T-helper 2 cell treated with Interferon-gamma antibody and Interleukin-4, amounts not matched to agents 100 ng/mL and 5 ng/mL, for 36 hours (primary cell): ENCODE measurements at places on chromosomes 12 and 14. TPM values are rescaled to one million over a fixed set of nuclear protein-coding genes. Genes with fewer than 3 reads are reported as not detected.

Gene SLC39A5
- total RNA-seq = 0.86 and 1.0 TPM in 2 replicates

Gene LGR5
- not detected in 2 replicates for total RNA-seq

Gene TSHR
- 1.9 TPM in 2 replicates for total RNA-seq

Gene HOXC6
- not detected in 2 replicates for total RNA-seq

Gene KRT85
- total RNA-seq = not detected in 2 replicates

Gene PFDN5
- total RNA-seq = 287 and 296 TPM in 2 replicates

Gene INHBE
- not detected in 2 replicates for total RNA-seq

Gene CCDC175
- total RNA-seq = not detected in 2 replicates

Gene TMEM179
- 0.11 and 0.30 TPM in 2 replicates for total RNA-seq

Gene B3GNT4
- total RNA-seq = 0.36 and 0.45 TPM in 2 replicates

Gene CCDC196
- total RNA-seq = not detected in 2 replicates

Gene HOXC4
- not detected in 2 replicates for total RNA-seq

Gene GPRC5D
- not detected in 2 replicates for total RNA-seq
